ENCODE measurements at places on chromosomes 7 and 10.
A peak's percentile ranks its signal among the peaks of the same experiment; 100 is the strongest.

GRCh38 chr10:33240931-33241330 lies 93.5 kb downstream of the NRP1 start:
- no peak for DNase-seq

DNA sequence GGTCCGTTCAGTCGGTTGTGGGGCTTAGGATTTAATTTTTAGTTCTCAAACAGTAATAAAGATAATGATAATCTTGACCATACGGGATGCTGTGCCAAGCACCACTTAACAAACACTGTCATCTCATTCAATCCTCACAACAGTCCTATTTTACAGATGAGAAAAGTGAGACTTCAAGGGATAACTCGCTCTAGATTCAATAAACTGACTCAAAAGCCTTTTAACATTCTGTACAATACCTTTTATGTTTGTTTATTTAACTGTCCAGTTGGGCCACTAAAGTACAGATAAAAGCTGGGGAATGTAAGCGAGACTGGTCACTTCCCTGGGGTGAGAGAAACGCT lies 437 bp upstream of the CFAP69 start:
- DNase-seq = no peak

DNA sequence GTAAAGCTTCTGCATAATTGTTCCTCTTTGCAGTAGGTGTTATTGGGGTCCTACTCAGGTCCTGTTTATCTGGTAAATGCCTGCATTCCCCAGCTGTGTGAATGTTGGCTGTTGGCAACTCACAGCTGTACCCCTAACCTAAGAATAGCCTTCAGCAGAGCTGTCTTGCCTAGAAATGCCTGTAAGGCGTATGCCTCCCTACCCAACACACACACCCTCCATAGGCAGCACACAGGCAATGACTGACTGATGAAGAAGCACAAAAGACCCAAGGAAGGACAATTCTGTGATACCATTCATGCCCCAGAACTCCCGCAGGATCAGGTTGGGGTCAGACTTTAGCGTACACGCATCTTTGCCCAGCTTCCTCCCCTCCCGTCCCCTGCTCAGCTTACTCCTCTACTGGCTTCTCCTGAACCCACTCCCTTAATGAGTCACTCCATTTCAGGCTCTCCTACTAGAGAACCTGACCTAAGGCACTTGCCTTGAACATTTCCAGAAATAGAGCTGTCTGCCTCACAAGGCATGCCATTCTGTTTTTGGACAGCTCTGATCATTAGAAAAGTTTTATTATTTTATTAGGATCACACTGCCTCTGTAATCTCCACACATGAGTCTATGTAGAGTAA lies 99.2 kb upstream of the PIK3CG start:
- no peak for DNase-seq

DNA sequence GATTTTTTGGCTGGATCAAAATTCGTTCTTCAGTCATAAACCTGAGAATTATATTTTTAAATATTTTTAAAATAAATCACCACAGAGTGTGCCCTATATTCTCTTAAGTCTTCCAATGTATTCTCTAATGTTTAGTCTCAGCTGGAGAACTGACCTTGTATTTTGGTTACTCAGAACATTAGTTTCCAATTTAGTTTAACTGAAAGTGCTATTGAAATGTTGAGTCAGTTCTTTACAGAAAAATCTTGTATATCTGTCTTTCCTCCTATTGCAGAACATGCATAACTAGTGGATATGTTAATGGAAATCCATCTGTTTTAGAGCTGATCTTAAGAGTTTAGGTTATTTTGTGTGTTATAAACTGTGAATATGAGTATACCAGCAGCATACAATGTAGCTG lies 422.7 kb upstream of the IGFBP3 start:
- DNase-seq = no peak

DNA sequence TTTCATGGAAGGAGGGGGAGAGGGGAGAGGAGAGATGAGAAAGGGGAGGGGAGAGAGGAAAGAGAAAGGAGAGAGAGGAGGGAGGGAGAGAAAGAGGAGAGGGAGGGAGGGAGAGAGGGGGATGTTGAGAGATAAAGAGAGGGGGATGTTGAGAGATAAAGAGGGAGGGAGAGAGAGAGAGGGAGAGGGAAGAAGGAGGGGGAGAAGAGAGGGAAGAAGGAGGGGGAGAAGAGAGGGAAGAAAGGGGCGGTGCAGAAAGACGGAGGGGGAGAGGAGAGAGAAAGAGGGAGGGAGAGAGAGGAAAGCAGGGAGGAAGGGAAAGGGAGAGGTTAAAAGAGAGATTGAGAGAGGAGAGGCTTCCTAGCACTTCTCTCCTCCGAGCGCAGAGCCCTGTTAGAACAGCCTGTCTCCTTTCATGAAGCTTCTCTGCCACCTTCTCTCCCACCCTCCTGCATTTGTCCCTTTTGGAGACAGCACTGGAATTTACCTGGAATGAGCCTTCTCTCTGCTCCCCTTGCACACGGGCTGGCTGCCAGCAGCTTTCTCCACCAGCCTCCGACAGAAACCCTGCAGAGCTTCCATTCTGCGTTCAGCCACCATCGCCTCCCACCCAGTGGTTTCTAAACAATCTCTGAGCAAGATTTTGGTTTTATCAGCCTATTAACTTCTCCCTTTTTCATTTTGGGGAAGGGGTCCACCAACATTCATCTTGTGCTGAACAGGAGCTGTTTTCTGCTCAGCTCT lies 74.0 kb upstream of the CARD11 start:
- no peak for DNase-seq

DNA sequence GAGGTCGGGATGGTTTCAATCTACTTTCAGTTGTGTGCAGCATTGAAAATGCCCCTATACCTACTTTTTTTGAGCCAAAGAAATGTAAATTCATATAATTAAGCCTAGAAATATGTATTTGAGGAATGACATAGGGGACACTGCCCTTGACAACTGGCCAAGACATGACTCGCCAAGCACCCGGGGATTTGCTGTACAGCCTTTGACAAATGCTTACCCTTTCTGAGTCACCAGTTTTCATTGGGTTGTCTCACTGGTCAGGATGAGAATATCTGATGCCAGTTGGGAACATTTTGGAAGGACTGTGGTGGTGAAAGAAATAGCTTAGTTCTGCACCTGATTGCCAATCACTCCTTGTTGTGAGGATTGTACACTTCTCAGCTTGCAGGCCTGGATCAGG lies 166.8 kb upstream of the HABP2 start:
- DNase-seq = no peak

DNA sequence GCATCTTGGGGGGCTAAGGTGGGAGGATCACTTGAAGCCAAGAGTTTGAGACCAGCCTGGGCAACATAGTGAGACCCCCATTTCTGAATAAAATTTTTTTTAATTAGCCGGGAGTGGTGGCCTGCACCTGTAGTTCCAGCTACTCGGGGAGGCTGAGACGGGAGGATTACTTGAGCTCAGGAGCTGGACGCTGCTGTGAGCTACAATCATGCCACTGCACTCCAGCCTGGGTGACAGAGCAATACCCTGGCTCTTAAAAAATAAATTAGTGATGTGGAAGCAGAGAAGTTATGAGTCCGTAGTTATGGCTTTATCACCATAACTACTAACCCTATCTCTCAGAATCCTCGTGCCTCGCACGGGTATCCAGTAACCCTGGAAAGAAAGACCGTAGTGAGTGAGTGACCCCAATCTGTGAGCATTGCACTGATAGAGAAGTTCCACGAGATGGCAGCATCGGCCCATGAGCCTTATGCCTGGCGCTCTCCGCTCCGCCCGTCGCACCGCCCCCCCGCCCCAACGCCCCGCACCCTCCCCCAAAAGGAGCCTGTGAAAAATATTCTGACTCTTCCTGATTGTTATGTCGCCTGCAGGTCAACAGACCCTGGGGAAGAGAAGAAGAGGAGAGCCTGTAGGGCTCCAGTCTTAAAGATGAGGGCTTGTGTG lies 4.9 kb upstream of the SLC29A3 start:
- DNase-seq = peak; percentile 48

- no peak for DNase-seq
Measured at GRCh38 chr7:41702635-41703371, at the start of gene INHBA. TSS of gene INHBA (minus strand) at chr7:41703090. CDS start at chr7:41700374, 2,716 bp downstream.

DNA sequence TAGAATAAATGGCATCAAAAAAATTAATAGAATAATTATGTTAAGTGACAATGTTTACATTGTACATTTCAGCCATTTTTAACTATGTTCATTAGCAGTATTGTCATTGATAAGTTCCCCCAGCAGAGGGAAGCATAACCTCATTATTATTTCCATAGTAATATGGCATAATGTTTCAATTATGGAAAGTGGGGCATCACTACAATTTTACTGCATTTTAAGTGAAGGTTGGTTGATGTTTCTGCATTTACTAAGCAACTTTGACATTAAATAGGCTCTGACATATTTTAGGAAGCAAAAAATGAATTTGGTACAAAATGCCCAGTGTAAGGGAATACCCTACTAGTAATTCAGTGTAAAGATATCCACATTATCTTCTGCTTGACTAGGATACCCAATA lies 218.3 kb downstream of the SEMA3A start:
- no peak for DNase-seq

- DNase-seq = no peak
Measured at GRCh38 chr10:24751716-24752115, 28.0 kb upstream of the ARHGAP21 start.

GRCh38 chr10:97038688-97039087 lies 147.1 kb downstream of the SLIT1 start:
- DNase-seq = no peak

DNA sequence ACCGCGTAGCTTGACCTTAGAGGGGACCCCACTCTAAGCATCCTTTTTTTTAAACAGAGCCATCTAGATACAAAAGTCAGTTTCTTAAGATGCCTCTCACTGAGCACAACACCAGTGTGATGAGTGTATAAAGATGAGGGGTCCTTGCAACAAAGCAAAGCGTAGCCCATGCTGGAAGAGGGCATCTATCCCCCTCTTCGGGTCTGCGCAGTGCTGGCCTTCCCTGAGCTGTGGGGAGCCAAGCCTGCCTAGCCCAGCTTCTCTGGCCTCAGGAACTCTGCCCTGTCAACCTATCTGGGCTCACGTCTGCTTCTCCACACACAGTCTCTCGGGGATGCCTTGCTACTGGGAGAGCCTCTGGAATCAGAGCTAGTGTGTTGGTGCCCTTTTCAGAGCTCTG lies 114.0 kb downstream of the NT5C2 start:
- DNase-seq = no peak

- DNase-seq = no peak
Measured at GRCh38 chr10:132538031-132538789, 623 bp downstream of the INPP5A start.

GRCh38 chr10:93436591-93437085 lies 45.5 kb downstream of the MYOF start:
- DNase-seq = no peak

GRCh38 chr10:76190634-76191270 lies 759.3 kb downstream of the LRMDA start:
- no peak for DNase-seq

DNA sequence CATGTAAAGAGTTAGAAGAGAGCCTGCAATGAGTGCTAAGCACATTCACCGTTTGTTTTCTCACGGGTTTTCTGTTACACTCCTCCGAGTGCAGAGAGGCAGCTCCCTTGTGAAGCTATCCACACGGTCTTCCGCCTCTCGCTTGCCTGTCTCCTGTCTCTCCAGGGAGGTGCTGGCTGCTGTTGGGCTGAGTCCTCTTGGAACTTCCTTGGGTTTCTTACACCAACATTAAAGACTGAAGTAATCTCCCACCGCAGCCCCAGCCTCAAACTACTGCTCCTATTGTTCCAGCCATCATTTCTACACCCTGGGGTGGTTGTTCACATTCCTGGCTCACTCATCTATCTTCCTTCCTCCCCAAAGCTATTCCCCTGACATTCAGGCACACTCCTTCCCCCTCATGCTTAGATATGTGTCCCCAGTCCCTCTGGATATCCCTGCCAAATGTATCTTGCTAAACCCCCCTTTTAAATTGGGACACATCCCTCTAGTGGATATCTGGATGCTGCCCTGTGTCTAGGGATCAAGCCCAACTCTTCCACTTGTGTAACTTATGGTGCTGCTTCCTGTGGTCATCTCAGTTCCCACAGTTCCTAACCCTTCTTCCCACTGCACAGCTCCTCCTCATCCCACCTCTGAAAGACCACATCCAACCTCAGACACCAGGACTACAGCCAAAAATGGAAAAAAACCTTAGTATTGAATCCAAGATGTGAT lies 14.1 kb downstream of the ESYT2 start:
- DNase-seq = no peak

DNA sequence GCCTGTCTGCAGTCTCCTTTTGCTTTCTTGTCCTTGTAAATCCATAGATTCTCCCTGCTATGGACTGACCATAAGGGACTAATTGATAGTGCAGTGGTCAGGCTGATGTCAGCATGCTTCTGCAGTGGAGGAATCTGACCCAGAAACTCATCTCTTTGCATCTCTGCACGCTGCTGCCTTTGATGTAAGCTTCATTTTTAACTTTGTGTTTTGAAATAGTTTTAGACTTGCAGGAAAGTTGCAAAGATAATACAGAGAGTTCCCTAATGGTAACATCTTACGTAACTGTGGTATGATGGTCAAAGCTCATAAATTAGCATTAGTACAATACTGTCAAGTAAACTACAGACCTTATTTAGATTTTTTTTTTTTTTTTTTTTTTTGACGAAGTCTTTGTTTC lies 89.6 kb downstream of the GALNT17 start:
- DNase-seq = no peak

GRCh38 chr7:150405584-150406311 lies 26.6 kb downstream of the ZNF775 start:
- DNase-seq = peak; percentile 75

GRCh38 chr7:11456574-11456973 lies 375.4 kb downstream of the THSD7A start:
- DNase-seq = no peak

- DNase-seq = no peak
Measured at GRCh38 chr10:98326621-98327027, 58.6 kb upstream of the LOXL4 start.

DNA sequence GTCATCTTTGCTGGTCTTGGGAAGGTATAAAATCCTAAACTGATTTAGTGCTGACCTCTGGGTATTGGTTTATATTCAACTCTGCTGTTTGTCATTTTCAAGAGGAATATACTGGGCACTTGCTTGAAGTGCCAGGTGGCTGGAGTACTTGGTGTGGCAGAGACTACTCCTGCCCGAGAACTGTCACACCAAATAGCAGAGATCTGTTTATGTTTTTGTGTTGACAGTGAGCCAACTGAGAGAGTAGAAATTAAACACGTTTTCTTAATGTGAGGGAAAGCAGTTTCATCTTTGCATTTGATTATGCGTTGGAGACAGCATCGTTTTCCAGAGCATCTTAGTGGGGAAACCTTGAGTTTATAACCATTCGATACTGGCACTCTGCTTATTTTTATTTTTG lies 174.4 kb downstream of the CDCA7L start:
- DNase-seq = no peak

- no peak for DNase-seq
Measured at GRCh38 chr10:452512-453426, 236.7 kb downstream of the DIP2C start.
